ENCODE measurements at places on chromosomes 1 and 21.

DNA sequence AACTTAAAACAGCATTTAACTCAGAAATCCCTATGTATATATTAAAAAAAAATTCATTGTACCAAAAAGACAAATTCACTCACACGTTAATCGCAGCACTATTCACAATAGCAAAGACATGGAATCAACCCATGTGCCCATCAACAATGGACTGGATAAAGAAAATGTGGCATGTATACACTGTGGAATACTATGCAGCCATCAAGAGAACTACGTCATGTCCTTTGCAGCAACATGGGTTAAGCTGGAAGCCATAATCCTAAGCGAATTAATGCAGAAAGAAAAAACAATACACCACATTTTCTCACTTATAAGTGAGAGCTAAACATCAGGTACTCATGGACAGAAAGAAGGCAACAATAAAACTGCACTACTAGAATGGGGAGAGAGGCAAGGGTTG, 99.4 kb downstream of the FAF1 start:
- no peak for DNase-seq

GRCh38 chr1:42680055-42680454, 2.2 kb upstream of the YBX1 start:
- DNase-seq, result no peak

- no peak for DNase-seq
Observed at GRCh38 chr1:218890451-218890850, 283.2 kb upstream of the LYPLAL1 start.

- DNase-seq, result no peak
Observed at GRCh38 chr1:40379785-40380452, 6.4 kb downstream of the SMAP2 start.

DNA sequence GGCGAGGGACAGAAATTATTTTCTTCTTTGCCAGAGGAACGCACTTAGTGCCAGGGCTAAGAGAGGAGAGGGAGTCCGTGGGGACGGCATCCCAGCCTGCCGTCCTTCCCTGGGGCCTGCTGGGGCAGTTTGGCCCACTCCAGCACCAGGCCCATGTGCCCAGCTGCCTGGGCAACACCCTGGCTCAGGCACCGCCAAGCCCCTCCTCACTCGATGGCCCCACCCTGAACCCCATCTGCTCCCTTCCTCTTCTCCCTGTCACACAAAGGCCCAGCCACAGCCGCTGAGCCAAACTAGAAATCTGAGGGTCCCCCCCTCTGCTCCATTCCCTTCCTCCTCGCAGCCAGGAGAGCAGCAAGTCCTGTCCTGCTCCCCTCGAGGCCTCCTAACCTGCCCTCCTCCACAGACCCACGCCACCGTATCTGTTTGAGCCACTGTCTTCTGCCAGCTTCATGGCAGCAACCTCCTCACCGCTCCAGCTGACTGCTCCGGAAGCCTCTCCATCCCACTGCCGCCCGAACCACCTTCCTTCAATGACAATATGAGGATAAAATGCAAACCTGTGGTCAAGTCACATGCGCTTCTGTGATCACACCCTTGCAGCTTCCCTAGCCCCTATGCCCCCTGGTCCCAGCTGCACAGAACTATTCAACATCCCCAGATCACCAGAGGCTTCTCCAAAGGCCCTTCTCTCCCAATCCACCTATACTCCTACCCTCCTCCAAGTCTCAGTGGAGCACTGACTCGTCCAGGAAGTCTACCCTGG, 8.4 kb upstream of the TNNI1 start:
- no peak for DNase-seq

DNA sequence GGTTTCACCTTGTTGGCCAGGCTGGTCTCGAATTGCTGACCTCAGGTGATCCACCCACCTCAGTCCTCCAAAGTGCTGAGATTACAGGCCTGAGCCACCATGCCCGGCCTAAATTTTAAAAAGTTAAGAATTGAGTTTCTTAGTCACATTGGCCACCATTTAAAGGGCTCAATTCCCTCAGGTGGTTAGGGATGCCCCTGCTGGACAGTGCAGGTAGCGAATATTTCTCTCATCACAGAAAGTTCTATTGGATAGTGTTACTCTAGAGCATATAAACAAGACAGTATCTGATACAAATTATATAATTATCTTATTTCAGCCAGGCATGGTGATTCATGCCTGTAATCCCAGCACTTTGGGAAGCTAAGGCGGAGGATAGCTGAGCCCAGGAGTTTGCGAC, 320.2 kb downstream of the ZP4 start:
- no peak for DNase-seq

DNA sequence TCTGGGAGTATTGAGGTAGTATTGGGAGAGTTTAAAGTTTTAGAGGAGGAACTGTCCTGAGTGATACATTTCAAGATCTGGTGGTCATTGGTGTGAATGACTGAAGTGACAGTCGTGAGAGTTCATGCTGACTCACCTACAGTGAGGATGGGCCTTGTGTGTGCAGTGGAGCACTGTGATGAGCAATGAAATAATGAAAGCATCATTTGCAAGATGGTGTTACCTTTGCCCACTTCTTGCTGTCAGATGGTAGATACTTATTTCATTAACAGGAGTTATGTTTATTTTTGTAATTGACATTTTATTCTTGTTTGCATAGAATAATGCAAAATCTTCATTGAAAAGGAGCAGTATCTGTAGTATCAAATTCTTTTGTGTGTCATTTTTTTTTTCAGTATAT, 29.0 kb downstream of the POU2F1 start:
- DNase-seq, result no peak

GRCh38 chr1:6753320-6754140, 31.7 kb upstream of the CAMTA1 start:
- DNase-seq, result no peak

DNA sequence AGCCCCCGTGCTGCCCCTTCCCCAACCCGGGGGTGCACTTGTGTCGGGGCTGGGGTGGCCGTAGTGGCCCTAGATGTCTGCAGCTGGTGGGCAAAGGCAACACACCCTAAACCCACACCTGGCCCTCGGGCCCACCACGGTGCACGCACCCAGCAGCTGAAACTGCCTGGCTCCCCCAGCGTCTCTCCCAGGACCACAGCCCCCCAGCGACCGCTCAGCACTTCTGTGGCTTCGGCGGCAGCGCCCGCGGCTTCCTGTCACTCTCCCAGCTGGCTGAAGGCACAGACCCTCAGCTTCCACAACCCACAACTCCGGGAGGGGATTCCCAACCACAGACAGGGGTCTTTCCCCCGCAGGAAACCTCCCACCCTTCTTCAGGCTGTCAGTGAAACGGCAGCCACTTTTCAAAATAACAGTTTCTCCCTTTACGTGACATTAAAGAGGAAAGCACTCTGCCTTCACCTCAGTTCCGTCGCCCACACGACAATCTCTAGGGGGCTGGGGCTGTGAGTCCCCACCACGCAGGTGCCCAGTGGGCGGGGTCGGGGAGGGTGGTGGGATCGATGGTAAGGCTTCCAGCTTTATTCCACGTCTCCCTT, 40.7 kb upstream of the COL6A2 start:
- peak; percentile 52 for DNase-seq

DNA sequence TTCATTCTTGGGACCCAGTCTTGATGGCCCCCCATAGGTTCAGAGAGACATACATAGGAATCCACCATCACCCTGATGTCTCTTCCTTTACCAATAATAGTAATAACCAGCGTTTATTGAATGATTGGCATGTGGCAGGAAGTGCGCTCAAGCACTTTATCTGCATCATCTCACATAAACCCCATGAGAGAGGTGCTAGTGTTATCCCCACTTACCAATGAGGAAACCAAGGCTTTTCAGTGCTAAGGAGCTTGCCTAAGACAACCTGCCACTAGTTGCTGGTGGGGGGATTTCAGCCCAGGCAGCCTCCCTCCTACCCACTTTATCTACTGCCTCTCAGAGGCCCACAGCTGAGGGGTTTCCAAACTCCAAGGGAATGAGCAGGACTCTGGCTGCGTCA, 7.7 kb downstream of the LGR6 start:
- DNase-seq, result no peak

GRCh38 chr1:60949154-60949825, 133.1 kb upstream of the NFIA start:
- DNase-seq, result no peak

GRCh38 chr1:178061620-178062019, 32.3 kb upstream of the RASAL2 start:
- DNase-seq, result no peak

DNA sequence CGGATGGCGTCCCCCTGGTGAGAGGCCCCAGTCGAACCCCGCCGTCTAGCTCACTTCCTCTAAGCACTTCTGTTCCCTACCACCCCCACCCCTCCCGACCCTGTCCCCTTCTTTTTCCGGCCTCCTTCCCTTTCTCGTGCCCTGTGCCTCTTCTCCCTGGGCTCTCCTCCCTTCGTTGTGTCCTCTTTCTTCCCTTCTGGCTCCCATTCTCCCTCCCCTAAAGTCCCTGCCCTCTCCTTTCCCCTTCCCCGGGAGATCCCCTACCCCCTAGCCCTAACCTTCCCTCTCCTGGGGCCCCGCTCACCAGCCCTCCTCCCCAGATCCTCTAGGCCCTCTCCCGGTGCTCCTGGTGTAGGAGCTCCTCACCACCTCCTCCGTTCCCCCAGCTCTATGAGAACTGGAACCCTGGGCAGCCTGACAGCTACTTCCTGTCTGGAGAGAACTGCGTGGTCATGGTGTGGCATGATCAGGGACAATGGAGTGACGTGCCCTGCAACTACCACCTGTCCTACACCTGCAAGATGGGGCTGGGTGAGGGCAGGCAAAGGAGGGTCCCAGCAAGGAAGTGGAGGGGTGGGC, 15.9 kb downstream of the BCAN start:
- no peak for DNase-seq

DNA sequence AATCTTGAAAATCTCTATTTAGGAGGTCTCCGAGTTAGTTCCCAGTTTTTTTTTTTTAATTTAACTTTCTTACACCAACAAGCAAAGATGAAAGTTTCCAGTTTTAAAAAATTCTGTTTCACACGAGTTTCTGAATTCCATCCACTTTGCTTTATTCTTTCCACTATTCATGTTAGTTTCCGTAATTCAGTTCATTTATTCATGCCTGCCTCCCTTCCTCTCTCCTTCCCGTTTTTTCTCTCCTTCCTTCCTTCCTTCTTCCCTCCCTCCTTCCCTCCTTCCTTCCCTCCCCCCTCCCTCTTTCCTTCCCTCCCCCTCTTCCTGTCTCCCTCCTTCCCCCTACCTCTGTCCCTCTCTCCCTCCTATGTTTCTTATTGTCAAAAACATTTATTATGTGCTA, 22.3 kb downstream of the ADGRL2 start:
- no peak for DNase-seq

DNA sequence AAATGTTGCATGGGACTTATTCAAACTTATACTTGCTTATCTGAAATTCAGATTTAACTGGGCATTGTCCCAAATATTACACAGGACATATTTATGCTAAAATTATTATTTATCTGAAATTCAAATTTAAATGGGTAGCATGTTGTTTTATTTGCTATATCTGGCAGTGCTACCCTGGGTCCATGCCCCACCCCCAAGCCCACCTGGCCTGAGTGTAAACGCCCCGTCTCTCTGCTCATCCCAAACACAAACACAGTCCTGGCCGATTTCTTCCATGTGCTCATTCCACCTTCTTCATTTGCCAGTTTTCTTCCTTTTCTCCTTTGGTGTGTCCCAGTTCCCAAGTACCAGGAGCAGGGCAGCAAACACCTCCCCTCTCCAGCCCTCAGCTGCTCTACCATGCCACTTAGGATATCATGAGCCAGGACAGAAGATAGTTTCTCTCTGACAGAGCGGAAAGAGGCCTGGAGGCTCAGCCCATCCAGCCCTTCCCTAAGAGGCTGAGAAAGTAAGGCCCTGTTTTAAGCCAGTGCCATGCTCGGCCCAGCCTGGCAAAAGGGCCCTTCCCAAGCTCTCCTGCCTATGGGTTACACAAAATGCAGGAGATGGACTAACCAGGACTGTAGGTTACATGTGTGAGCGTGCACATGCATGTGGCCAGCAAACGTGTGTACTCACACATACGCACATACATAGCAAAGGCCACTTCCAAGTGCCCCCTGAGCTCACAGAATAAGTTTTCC, 69.5 kb downstream of the UBE2T start:
- DNase-seq, result no peak

DNA sequence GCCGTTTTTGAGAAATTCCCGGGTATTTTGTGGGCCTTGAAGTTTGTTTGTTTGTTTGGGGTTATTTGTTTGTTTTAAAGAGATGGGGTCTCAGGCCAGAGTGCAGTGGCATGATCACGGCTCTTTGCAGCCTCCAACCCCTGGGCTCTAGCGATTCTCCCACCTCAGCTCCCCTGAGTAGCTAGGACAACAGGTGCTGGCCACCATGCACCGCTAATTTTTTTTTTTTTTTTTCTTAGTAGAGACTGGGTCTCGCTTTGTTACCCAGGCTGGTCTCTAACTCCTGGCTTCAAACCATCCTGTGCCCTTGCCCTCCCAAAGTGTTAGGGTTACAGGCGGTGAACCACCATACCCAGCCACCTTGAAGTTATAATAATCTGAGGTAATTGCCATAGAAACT, 2.0 kb downstream of the CHTOP start:
- no peak for DNase-seq

- no peak for DNase-seq
Observed at GRCh38 chr1:10489291-10490055, 14.7 kb downstream of the PEX14 start.

DNA sequence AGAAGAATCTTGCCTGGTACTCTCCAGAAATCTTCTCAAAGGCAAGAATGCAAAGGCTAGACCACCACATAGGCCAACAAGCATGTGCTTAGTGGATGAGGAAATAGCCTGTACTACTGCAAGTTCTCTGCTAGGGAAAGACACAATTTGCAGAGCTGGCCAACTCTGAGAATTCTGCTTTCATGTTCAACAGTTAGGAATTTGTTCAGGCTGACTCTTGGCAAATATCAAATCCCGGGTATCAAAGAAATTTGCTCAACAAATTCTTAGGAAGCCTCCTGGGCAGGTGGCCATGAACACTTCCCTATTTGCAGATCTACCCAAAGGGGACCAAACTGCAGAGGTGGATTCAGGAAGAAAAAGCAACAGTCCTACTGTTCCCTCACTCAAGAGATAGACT, 15.0 kb upstream of the H3-3A start:
- no peak for DNase-seq

DNA sequence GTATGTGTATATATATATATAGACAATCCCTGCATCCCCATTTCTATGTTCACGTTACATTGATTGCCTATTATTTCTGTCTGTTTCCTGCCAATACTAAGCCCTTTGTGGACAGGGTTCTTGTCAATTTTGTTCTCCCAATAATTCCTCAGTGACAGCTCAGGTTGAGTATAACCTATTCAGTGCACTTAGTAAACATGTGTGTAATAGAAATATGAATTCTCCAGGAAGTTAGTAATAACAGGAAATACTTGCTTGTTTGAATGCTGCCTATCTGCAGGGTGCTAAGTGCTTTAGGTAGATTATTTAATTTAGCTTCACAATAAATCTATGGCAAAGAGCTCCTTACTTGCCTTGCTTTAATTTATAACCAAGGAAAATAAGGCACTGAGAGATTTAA, 52.8 kb upstream of the PTGFR start:
- no peak for DNase-seq
